Fibroblast of skin of left biceps (primary cell): ENCODE measurements at places on chromosomes 3 and 15.

- no peak for DNase-seq
Measured at GRCh38 chr3:130728037-130728436, 18.6 kb downstream of the PIK3R4 start.

DNA sequence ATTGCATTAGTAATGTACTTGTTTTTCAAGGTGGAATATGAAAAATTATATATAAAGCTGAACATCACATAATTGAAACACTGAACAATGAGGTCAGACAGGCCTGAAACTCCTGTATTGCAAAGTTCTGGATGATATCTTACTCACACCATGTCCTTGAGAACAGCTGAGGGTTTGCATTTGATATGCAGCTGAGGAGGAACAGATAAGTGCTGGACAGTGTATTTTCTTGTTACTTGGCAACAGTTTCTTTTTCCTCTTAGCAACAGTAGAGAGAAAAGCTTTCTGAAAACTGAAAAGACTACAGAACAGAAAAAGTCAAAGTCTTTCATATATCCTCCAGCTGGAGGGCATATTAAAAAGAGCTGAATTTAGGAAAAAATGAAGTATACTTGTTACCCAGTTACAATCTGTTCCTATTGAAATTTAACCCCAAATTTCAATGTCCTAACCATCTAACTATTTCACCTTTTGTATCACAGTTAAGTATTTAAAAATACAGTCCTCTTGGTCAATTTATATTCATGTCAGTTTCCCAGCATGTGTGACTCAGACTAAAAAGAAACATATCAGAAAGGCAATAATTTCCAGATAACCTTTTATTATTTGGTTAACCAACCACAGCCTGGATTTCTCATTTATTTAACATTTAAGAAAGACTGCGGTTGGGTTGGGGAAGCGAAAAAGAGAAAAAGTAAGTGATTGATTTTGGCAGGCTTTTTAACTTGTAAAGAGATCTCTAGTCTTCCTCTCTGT, 733.0 kb upstream of the DPPA4 start:
- DNase-seq = no peak

DNA sequence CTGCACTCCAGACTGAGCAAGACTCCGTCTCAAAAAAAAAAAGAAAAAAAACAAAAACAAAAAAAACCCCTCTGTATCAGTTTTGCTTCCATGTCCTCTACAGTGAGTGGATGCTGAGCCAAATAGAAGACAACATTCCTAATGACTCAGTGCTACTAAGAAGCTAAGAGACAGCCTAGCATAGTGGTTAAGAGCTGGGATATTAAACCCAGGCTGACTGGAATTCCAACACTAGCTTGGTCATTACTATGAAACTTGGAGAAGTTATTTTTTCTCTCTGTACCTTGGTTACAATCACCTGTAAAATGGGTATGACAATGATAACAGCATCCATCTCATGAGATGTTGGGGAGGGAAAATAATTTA, 60.9 kb upstream of the PYGO1 start:
- DNase-seq = peak; percentile 29

GRCh38 chr3:129310111-129311011, 31.7 kb downstream of the HMCES start:
- no peak for DNase-seq

DNA sequence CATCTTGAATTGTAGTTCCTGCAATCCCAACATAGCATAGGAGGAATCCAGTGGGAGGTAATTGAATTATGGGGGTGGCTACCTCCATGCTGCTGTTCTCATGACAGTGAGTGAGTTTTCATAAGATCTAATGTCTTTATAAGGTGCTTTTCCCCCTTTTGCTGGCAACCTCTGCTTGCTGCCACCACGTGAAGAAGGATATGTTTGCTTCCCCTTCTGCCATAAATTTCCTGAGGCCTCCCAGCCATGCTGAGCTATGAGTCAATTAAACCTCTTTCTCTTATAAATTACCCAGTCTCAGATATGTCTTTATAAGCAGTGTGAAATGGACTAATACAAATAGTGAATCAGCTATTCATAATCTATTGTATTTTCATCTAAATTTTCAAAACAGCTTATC, 537.3 kb downstream of the EPHA3 start:
- DNase-seq = no peak
